HuH-7.5 (cell line): ENCODE measurements at places on chromosomes 3 and 15.

- no peak for DNase-seq
These were observed 8.6 kb downstream of the AQP9 start for GRCh38 chr15:58146749-58147148.

GRCh38 chr15:37837276-37837675 lies 97.2 kb upstream of the TMCO5A start:
- DNase-seq, result no peak

DNA sequence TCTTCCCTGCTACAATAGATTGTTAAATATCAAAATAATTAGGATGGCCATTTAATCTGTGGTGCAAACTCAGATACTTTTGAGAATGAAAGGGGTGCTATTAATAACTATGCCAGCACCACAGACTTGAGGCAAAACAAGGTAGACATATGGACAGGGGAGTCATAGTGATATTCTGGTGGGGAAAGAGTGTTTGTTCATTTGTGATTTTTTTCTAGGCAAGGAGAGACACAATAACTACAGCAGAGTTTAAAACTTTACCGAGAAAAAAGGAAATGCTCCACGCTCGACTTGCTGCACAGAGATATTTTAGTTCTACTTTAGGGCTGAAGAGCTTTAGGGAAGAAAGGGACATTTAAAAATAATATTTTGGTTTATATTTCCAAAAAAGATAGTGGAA lies 611.2 kb upstream of the GRM7 start:
- no peak for DNase-seq

DNA sequence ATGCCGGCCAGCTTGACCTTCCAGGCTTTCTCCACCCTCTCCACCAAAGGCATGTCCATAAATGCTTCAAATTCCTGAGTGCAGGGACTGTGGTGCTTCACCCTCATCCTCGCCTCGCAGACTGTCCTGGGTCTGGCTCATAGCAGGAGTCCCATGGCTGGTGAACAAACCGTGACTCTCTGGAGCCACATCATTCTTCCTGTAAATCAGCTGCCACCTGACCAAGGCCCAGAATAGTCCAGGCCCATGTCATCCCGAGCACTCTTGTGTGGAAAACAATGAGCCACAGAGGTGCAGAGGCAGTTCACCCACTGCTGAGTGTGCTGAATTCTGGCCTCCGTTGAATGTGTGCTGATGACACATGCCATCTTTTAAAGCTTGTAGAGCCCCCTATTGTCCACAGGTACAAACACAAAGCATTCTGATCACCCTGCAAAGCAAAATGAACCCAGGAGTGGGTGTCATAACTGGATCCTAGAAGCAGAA lies 68.6 kb downstream of the ABHD5 start:
- DNase-seq, result no peak

DNA sequence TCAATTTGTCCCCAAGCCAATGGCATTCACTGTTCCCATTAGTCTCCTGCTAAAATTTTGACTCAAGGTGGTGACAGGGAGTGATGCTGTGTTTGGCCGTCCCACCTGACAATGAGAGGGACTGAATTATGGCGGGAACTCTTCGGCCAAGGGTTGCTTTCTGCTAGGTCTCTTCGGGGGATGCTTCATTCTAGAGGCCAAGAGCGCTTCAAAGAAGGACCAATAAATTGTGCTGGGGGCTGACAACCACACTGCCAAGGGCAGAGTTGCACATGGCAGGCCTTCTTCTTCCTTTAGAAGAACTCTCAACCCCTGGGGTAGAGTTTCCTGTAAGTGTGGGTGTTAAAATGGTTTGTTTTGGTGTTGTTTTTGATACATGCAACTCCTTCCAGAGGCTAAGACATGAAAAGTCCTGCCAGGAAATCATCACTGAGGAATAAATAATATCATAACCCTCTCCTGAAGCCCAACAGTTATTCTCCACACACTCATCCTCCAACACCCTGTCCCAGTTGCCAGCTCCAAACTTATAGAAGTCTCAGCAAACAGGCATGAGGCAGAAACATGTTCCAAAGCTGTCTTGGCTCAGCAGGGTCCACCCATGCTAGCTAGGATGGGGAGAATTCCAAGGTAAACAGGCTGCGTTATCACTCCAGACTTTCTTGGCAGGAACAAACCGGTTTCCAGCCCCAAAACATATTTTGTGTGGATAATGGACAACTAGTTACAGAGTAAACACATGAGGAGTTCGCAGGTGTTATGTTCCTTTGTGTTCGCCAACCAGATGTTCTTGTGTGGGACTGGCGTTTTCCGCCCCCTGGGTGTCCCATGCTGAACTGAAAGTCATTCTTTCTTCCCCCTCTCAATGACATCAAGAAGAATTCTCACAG lies 396.7 kb upstream of the RGMA start:
- no peak for DNase-seq

GRCh38 chr3:135229018-135229495 lies 434.0 kb downstream of the EPHB1 start:
- no peak for DNase-seq

DNA sequence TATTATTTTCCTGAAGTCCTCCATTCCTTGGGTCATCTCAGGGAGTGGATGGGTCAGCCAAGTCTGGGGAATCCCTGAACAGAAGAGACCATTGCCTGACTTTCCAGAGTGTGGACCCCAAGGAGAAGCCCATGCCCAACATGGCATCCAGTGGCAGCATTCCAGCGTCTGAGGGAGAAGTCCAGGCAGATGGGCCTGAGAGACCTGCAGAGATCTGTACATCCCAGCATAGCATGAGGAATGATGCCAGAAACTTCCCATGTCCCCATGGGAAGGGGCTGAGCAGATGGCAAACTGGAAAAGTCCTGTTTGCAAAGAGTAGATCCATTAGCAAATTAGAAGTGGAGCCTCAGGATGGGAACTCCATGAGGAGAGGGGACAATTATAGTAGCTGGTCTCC lies 17.6 kb upstream of the COLQ start:
- DNase-seq, result no peak

DNA sequence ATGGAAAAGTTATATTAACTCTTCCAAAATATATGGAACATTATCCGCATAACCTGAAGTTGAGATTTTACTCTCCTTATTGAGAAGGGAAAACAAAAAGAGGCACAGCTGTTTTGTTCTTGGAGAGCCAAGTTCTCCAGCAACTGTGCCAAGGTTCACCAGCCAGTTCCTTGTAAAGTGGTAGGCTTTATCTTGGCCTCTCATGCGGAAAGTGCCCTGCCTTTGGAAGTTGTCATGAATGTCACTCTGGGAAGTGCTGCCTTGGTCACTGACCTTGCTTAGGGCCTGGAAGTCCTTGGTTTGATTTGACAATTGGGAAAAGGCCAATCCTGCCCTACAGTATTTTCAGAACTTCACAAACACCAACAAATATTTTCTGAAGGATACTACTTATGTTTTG lies 44.2 kb upstream of the THRB start:
- DNase-seq, result no peak

- DNase-seq, result no peak
These were observed 7.2 kb downstream of the GNL3 start for GRCh38 chr3:52693071-52693470.

DNA sequence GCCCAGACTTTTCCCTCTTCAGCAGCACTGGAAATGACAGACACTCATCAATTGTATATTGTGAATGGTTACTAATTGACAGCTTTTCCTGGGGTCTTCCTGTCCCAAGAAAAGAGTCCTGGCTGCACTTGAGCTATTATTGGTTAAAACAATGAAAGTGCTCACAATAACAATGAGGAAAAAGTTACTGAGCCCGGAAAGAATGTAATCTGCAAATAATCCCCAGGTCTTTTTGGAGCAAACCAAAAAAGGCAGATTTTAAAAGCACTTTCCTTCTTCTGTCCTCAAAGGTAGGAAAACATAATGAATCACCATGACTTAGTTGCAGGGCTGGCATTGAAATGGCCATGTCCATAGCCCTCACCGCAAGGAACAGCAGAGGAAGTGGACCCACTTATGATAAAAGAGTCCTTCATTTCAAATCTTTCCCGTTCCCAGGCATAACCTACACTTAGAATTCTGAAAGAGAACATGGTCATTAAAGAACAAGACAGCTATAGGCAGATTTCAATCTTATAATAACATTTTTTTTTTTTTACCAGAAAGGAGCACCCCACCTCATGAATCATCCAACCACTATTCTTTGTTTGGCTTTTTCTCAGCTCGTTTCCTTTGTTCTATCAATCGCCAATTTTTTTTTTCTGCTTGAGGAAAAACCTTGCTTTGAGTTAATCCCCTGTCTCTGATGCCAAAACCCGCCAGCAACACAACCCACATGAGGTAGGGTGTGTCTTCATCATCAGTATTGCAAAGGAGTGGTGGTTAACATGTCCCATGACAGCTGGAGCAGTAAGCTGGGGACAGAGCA lies 35.5 kb upstream of the ATP1B3 start:
- no peak for DNase-seq

DNA sequence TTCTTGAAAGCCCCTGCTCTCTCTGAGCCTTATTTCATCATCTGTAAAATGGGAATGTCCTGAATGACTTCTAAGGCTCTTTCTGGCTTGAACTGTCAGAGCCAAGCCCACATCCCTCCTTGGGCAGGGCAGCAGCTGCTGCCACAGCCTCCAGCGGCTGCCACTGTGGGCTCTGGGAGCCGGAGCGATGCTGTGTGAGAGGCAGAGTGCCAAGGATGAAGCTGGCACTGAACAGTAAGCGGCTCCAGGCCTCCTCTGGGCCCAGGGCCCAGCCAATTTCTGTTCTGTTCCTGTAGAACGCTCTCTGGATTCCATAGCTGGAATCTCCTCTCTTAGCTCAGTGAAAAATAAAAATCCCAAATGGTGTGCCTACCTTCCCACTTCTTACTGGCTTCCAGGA lies 4.4 kb downstream of the CPLX3 start:
- no peak for DNase-seq

- DNase-seq, result no peak
These were observed 244.0 kb upstream of the TPM1 start for GRCh38 chr15:62798536-62798935.

GRCh38 chr15:38652998-38653397 lies 88.4 kb upstream of the RASGRP1 start:
- no peak for DNase-seq

DNA sequence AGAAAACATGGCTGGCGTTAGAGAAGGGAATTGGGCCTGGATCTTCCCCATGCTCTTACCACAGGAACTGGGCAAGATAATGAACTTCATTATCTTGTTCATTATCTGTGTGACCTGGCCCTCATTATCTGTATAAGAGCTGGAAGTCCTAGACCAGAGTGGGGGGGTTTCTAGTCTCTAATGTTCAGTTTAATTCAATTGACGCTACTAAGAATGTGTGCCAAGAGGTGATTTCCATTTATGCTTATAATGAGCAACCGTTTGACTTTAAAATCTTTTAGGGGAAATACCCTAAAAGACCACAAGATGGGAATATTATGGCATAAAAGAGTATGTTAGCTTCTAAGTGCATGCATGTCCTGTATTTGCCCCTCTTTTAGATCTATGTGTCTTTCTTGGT lies 59.1 kb upstream of the CSTA start:
- DNase-seq, result no peak

DNA sequence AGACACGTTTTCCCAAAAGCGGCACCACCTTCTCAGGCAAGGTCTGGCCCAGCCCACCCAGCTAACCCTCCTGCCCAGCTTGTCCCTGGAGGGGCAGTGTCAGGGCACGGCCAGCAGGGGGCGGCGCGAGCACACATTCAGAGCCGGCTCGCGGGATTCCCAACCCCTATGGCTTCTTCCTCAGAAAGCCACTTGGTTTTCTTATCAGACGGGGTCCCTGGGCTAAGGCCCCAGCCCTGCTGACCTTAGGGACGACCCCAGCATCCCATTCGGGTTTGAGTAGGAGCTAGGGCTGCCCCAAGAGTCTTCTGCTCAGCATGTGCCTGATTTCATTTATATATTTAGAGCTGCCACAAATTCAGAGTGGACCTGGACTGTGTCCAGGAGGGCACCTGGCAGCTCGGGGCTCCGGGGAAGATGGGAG lies 14.5 kb downstream of the RLBP1 start:
- peak; percentile 95 for DNase-seq

DNA sequence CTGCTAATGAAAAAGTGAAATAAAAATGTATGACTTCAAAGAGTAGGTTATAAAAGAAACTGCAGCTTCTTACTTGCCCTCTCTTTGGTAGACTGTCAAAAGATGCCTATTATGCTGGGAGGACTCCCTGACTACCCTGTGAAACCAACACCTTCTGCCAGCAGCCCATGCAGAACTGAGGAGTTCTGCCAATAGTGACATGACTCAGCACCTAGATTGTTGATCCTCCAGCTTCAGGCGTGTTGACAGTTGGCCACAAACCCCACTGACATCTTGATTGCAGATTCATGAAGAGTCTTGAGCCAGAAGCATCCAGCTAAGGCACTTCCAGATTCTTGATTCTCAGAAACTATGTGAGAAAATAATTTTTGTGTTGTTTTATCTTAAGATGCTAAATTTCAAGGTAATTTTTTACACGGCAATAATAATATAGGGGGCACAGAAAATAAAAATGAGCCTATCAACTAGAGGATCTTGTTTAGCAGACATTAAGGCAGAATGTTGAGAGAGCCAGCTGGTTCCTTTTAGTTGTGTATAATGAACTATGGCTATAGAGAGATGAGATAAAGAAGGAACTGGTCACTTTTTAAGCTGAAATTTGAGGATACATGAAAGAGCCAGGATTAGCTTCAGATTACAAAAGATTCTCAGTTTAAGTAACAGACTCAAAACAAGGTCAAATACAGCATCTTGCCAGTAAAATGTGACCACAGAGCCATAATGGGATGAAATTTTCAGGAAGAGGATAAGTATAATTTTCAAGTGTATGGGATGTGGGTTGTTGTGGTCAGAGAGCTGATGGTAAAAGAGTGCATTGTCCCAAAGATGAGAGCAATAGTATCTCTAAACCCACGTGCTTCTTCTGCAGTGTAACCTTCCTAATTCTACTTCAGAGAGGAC lies 588.7 kb upstream of the CBLB start:
- DNase-seq, result no peak

DNA sequence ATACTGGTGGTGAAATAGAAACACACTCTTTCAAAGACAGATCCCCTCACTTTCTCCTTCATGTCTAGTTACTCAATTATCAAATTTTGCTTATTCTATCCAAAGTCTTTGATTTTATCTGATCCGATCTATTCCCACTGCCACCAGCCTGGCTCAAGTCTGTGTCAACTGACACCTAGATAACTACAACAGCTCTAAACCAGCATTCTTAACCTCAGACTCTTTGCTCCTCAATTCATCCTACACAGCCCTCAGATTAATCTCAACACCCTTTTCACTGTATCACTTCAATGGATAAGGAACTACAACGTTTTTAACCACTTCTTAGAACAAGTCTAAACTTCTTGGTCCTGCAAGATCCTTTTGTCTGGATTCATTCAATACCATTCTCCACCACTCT lies 9.1 kb downstream of the KPNA1 start:
- no peak for DNase-seq

GRCh38 chr3:27553886-27554540 lies 69.8 kb upstream of the SLC4A7 start:
- DNase-seq, result no peak

DNA sequence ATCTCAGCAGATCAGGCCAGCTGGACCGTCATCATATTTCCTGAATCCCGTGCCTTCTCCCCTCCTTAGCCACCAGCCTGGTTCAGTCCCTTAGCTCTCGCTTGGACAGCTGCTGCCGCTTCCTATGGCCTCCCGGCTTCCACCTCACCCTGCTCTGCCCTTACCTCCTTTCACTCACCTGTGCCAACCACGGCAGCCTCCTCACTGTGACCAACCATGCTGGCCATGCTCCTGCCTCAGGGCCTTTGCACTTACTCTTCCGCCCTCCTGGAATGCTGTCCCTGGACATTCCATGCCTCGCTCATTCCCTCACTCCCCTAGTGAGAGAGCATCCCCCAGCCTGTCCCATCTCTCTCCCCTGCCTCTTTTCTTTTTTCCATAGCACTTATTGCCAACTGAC lies 19.2 kb downstream of the GRIP2 start:
- no peak for DNase-seq
